Inflammatory macrophage (primary cell): ENCODE measurements at places on chromosomes 7 and 10.

GRCh38 chr7:117138981-117139380, 183.9 kb downstream of the WNT2 start:
- DNase-seq = peak; percentile 75

- DNase-seq = peak; percentile 52
Measured at GRCh38 chr10:101319241-101319915, 34.6 kb upstream of the BTRC start.

DNA sequence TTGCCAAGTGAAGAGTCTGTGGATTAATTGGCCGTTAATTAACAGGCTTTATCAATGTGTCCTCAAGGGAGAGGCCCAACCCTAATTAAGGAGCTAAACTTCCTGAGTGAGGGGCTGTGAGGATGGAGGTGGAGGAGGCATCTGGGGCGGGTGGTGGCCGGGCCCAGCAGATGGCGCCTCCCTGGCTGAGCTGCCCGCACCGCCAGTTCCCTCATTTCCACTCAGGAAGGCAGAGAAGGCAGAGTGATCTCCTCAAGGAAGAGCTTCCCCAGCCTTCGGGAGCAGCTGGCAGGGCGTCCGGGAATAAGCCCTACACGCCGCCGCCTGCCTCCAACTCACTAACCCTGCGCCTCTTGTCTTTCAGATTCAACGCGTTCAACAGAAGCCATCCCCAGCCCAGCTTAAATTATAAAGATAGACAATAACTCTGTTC, 112.2 kb downstream of the CYTH3 start:
- no peak for DNase-seq

DNA sequence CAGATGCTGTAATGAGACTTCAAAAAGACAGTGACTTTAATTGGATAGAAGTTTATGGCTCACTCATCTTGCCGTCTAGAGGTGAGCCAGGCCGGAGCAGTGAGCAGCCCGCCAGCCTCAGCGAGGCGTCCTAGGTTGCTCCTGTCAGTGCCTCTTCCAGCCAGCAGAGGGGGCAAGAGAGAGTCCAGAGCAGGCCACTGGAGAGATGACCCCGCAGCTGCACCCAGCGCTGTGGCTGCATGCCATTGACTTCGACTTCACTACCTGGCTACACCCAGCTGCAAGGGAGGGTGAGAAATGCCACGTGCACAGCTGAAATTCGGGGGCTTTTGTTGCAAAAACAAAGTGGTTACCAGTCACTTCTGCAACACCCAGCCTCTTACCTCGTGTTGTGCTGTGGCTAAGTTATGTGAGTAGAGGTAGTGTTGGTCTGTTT, 26.5 kb downstream of the NUB1 start:
- peak; percentile 80 for DNase-seq

- no peak for DNase-seq
Measured at GRCh38 chr7:55210716-55211115, 154.4 kb upstream of the LANCL2 start.

- no peak for DNase-seq
Measured at GRCh38 chr7:80532153-80532552, 20.3 kb upstream of the GNAT3 start.

DNA sequence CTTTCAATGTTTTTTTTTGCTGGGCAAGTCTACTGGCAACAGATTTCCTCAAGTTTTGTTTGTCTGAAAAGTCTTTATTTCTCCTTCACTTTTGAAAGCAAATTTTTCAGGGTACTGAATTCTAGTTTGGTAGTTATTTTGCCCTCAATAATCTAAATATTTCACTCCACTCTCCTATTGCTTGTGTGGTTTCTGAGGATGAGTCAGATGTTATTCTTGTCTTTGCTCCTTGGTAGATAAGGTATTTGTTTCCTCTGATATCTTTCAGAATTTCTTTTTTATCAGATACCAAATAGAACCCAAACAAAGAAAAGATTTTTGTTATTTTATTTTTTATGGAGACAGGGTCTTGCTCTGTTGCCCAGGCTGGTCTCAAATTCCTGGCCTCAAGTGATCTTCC, 99.2 kb upstream of the MALRD1 start:
- DNase-seq = no peak

DNA sequence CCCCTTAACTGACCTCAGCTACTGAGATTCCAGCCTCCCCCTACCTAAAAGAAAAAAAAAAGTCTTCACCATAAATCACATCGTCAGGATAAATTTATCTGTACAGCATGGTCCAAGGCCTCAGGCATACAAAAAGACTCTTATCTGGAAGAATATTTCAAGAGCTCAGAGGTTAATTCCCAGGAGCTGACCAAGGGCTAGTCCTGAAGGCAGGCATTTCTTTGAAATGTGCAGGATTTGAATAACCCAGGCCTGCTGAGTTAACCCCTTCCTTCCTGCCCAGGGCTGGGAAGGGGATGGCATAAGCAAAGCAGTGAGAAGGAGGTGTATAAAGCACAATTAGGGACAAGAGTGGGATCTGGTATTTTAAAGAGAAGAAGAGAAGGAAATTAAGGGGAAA, 111.2 kb downstream of the RNLS start:
- no peak for DNase-seq
